ENCODE measurements at places on chromosomes 2 and 18.

DNA sequence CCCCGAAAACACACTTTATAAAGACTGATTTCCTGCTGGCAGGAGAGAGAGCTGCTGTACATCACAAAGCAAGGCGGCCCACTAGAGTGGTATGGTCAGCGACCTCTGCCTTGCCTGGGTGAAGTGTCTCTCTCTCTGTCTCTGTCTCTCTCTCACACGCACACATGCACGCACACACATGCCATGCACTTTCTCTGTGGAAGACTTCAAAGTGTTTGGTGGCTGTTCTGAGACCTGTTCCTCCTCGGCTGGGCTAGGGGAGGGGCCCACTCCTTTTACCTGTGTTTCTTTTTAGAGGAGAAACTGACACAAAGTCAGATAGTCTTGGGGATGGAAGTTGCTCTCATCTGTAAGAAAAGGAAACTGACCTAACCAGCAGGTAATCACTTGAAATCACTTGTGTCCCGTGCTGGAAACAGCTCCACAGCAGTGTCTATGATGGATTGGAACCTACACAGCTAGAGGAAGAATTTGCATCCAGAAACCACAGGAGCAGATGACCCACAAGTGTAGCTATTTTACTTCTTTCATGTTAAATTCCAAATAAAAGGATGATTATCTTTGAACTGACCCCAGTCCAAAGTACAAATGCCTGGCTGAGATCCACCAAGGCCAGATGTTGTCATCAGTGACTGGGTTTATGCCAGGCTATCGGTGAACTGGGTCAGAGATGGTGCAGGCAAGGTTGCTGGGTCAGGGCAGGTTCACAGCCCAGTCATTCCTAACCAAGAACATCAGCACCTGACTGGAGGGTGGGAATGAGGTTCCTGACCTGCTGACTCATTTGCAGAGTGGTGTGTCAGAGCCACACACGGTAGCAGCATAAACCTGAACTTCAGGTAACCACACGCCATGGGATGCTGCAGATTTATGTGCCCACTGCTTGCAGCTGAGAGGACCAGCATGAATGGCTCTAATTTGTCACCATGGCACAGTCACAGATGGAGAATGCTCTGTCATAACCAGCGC, 63.0 kb downstream of the NPAS2 start:
- H3K27me3 ChIP-seq = no peaks in the 10 kb centered on the region
- H3K4me3 ChIP-seq = no peak overlapping the region
- peaks cover 5% of the 10 kb centered on the region for H3K4me1 ChIP-seq
- H3K36me3 ChIP-seq = no peaks in the 10 kb centered on the region
- DNase-seq = no peak

- H3K27me3 ChIP-seq = no peaks in the 10 kb centered on the region
- H3K27ac ChIP-seq = no peak overlapping the region
- H3K4me1 ChIP-seq = no peaks in the 10 kb centered on the region
- no peak for DNase-seq
- H3K4me3 ChIP-seq = no peak overlapping the region
- no peaks in the 10 kb centered on the region for H3K36me3 ChIP-seq
These were observed 22.9 kb upstream of the STK25 start for GRCh38 chr2:241531161-241531722.

DNA sequence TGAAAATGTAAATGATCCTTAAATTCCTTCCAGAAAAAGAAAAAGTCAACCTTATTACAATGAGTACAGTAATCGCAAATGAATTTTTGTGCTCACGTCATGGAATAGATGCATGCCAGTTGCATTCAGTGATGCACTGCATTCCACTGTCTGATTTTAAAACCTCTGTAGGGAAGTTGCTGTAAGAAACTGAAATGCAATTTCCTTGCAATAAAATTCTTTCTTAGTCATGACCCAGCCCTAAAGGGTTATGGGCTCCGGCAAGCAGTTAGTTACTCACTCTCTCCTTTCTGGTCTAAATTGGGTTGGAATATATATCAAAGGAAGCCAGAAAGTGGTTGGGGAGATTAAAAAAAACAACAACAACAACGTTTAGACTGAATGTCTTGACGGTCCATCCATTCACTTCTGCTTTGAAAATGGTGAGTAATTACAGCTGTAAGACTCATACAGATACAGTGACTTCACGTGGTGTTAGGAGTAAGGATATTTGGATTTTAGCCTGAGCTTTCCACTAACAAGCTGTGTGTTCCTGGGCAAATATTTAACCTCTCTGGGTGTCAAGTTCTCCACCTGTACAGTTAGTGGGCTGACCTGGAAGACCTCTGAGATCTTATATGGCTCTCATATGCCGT, 8.6 kb upstream of the RND3 start:
- no peak for DNase-seq
- H3K27me3 ChIP-seq = no peaks in the 10 kb centered on the region
- H3K4me3 ChIP-seq = no peak overlapping the region
- H3K4me1 ChIP-seq = no peaks in the 10 kb centered on the region
- H3K27ac ChIP-seq = no peak overlapping the region

DNA sequence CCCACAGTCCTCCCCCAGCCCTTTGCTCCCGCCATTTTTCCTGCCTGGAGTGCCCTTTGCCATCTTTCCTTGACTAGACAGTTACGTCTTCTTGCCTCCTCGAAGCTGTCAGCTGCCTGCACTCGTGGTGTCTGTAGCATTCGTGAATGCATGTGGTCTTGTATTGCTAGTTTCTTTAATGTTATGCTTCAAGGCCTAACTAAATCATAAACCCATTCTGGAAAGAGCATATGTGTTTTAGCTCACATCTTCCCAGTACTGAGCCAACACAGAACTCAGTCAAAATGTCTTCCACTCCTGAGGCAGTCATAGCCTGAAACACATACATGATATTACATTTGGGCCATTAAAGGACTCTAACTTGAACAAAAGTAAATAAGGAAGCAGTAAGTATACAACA, 35.6 kb downstream of the SPC25 start:
- no peak overlapping the region for H3K4me3 ChIP-seq
- no peaks in the 10 kb centered on the region for H3K36me3 ChIP-seq

GRCh38 chr18:75047240-75047961, 161.5 kb downstream of the PTGR3 start:
- no peaks in the 10 kb centered on the region for H3K27me3 ChIP-seq
- no peak overlapping the region for H3K27ac ChIP-seq
- H3K4me3 ChIP-seq = no peak overlapping the region
- DNase-seq = no peak
- no peaks in the 10 kb centered on the region for H3K4me1 ChIP-seq
- H3K36me3 ChIP-seq = no peaks in the 10 kb centered on the region

DNA sequence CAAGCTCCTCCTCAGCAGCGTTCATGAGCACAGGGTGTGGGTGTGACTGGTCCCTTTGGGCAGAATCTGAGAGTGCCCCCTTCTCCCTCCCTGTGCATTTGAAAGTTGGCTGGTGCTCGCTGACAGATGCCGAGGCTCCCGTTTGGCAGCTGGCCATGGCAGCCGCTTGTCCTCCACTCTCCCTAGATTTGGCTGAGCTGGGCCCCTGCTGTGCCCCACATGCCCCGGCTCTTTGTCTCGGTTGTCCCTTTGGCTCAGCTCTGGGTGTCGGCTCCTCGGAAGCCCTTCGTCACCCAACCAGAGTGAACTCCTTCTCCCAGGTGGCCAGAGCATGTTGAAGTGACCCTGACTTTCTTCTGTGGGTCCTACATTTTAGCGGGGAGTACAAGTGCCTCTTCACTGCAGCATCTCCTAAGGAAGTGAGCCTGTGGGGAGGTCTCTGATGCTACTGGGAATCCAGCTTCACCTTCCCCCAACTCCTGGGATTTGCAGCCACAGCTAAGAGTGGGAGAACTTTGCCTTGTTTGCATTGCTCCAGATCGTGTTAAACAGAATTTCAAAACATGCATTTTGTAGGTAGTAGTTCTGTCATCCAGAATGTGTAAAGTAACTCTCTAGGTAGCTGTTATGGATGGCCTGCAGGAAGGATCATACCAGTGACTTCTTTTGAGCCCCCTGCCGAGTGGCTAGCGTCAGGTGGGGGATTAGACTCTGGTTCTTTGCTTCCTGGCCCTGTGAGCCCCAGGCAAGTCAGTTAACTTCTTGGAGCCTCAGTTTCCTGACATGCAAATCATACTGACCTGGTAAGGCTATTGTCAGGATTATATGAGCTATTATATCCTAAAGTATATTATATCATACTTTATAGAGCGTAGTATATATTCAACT, 24.2 kb downstream of the HPCAL1 start:
- H3K4me3 ChIP-seq = no peak overlapping the region
- peak; percentile 83 for DNase-seq
- H3K27ac ChIP-seq = no peak overlapping the region
- H3K27me3 ChIP-seq = no peaks in the 10 kb centered on the region

DNA sequence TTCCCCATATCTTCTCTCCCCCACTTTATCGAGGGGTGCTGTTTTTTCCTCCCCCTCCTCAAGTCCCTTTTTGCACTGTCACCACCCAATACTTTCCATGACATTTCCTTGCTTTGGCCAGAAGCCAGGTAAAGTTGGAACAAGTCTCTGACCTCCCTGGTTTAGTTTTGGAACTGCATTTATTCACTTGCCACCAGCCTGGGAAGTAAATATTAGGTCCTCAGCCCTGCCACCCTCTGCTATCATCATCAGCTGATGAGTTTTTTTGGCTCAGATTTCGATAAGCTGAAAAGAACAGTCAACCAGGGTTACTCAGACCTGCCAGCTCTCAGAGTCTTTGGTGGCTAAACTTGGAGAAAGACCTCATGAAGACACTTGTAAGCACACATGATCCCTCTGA, 47.0 kb downstream of the DHRS9 start:
- H3K36me3 ChIP-seq = no peaks in the 10 kb centered on the region
- H3K4me1 ChIP-seq = no peaks in the 10 kb centered on the region
- no peak for DNase-seq
- H3K27ac ChIP-seq = no peak overlapping the region
- no peak overlapping the region for H3K4me3 ChIP-seq

DNA sequence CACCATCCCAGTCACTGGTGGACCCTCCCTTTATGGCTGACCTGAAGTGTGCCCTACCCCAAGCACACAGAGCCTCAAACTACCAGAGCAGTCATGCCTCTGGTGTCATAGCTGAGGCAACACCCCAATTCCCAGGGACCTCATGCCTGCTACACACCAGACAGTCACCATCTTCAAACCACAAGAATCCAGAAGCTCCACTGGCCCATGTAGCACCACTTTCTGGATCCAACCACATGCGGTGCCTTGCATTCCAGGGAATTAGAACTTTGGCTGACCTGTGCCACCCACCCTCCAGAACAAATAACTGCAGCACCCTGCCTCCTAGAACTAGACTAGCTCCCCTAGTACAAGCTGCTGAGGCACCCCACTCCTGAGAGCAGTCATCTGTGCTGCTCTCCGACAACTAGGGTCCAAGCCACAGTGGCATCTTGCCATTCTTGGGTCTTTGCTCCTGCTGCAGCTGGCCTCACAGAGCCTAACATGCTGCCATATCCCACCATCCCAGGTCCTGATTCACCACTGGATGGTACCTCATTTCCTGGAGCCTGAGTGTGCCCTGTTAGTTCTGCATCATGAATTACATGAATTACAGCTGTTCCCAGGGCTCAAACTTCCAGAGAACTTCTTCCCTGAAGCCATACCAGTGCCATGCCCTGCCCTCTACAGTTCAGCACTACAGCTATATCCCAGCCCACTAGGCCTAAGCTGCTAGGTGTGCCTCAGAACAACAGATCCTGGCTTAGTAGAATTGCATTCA, 243.8 kb upstream of the CHST9 start:
- H3K36me3 ChIP-seq = no peaks in the 10 kb centered on the region
- H3K4me1 ChIP-seq = no peaks in the 10 kb centered on the region
- no peak overlapping the region for H3K27ac ChIP-seq

DNA sequence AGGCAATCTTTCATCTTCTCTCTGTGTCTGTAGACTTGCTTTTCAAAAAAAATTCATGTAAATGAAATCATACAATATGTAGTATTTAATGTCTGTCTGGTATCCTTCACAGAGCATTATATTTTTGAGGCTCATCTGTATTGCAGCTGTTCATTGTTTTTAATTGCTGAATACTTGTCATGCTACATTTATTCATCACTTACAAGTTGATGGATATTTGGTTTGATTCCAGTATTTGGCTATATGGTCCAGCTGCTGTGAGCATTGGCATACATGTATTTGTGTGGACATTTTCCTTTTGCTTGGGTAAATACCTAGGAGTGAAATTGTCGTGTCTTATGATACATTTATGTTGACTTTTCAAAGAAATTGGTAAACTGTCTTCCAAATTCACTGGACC, 441.4 kb downstream of the DCDC2C start:
- H3K4me1 ChIP-seq = peaks cover 14% of the 10 kb centered on the region
- peaks cover 13% of the 10 kb centered on the region for H3K36me3 ChIP-seq
- H3K27ac ChIP-seq = no peak overlapping the region
- no peak overlapping the region for H3K4me3 ChIP-seq
- DNase-seq = no peak
- no peaks in the 10 kb centered on the region for H3K27me3 ChIP-seq

- H3K4me1 ChIP-seq = no peaks in the 10 kb centered on the region
- DNase-seq = no peak
- no peaks in the 10 kb centered on the region for H3K36me3 ChIP-seq
- H3K27ac ChIP-seq = no peak overlapping the region
- H3K27me3 ChIP-seq = no peaks in the 10 kb centered on the region
- no peak overlapping the region for H3K4me3 ChIP-seq
These were observed 26.9 kb downstream of the TMEM247 start for GRCh38 chr2:46506131-46506706.

- no peak for DNase-seq
- H3K4me1 ChIP-seq = no peaks in the 10 kb centered on the region
- H3K27me3 ChIP-seq = no peaks in the 10 kb centered on the region
- no peak overlapping the region for H3K27ac ChIP-seq
These were observed 51.5 kb upstream of the NFATC1 start for GRCh38 chr18:79344208-79344581.

- peaks cover 39% of the 10 kb centered on the region for H3K27me3 ChIP-seq
- no peak overlapping the region for H3K4me3 ChIP-seq
- DNase-seq = no peak
- no peaks in the 10 kb centered on the region for H3K4me1 ChIP-seq
- no peaks in the 10 kb centered on the region for H3K36me3 ChIP-seq
These were observed 73.4 kb downstream of the GNAL start for GRCh38 chr18:11762429-11762828.

GRCh38 chr2:147779440-147779839, 65.4 kb upstream of the ACVR2A start:
- no peak for DNase-seq
- H3K4me3 ChIP-seq = no peak overlapping the region
- no peaks in the 10 kb centered on the region for H3K27me3 ChIP-seq
- H3K4me1 ChIP-seq = no peaks in the 10 kb centered on the region
- no peaks in the 10 kb centered on the region for H3K36me3 ChIP-seq

GRCh38 chr2:37402636-37403035, 58.2 kb downstream of the QPCT start:
- no peaks in the 10 kb centered on the region for H3K27me3 ChIP-seq
- H3K27ac ChIP-seq = no peak overlapping the region
- no peaks in the 10 kb centered on the region for H3K36me3 ChIP-seq
- no peaks in the 10 kb centered on the region for H3K4me1 ChIP-seq

DNA sequence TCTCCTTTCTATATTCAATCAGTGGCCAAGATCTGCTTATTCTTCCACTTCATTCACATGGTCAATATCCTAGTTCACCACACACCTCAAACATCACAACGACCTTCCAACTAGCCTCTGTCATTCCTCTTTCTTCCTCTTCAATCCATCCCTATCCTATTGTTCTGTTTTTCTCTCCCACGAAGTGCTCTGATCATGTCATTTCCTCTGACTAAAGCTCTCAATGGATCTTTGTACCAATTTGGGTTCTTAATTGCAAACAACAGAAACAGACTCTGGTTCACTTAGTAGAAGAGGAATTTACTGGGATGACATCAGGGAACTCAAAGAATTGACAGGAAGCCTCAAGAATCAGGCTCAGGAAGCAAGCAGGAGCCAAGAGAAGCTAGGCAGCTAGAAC, 23.5 kb downstream of the WNT10A start:
- no peak for DNase-seq
- no peaks in the 10 kb centered on the region for H3K36me3 ChIP-seq
- no peak overlapping the region for H3K4me3 ChIP-seq

- H3K4me1 ChIP-seq = no peaks in the 10 kb centered on the region
- H3K27ac ChIP-seq = no peak overlapping the region
- H3K4me3 ChIP-seq = no peak overlapping the region
- no peak for DNase-seq
These were observed 49.5 kb downstream of the CYP27C1 start for GRCh38 chr2:127170452-127171197.
